ENCODE measurements at places on chromosomes 5 and 9.

DNA sequence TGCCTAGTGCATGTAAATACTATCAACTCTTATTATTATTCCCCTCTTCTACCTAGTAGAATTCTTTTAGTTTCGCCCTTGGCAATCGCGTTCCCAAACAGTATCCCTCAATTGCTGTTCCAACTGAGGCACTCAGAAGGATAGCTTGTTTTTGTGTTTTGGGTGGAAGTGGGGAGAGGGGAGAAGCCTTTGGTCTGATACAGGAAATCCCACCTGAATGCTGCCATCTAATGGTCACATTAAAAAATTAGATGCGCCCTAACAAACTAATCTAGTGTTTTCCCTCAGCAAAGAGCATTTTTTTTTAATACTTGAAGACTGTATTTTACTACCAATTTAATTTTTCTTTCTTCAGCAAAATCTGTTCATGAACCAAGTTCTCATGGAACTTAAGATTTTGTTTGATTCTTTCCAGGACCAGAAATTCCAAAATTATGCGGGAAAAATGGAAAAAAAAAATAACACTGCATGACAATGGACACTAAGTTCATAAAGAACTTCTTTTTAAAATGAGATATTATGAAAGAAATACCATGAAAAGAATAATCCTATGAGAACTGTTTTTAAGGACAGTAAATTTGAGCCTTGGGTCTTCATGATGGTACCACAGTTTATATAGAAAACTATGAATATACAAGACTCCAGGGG, 22.2 kb upstream of the GLDC start:
- DNase-seq, result peak; percentile 42

DNA sequence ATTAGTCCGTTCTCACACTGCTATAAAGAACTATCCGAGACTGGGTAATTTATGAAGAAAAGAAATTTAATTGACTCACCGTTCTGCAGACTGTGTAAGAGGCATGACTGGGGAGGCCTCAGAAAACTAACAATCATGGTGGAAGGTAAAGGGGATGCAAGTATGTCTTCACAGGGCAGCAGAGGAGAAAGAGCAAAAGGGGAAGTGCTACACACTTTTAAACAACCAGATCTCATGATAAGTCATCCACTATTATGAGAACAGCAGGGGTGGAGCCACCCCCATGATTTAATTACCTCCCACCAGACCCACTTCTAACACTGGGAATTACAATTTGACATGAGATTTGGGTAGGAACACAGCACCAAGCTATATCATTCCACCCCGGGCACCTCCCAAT, 26.6 kb downstream of the FST start:
- DNase-seq, result no peak

- DNase-seq, result peak; percentile 59
These were observed at the start of gene PBX3 for GRCh38 chr9:125747053-125747764. Gene PBX3, plus strand, starts transcription at chr9:125747373.

DNA sequence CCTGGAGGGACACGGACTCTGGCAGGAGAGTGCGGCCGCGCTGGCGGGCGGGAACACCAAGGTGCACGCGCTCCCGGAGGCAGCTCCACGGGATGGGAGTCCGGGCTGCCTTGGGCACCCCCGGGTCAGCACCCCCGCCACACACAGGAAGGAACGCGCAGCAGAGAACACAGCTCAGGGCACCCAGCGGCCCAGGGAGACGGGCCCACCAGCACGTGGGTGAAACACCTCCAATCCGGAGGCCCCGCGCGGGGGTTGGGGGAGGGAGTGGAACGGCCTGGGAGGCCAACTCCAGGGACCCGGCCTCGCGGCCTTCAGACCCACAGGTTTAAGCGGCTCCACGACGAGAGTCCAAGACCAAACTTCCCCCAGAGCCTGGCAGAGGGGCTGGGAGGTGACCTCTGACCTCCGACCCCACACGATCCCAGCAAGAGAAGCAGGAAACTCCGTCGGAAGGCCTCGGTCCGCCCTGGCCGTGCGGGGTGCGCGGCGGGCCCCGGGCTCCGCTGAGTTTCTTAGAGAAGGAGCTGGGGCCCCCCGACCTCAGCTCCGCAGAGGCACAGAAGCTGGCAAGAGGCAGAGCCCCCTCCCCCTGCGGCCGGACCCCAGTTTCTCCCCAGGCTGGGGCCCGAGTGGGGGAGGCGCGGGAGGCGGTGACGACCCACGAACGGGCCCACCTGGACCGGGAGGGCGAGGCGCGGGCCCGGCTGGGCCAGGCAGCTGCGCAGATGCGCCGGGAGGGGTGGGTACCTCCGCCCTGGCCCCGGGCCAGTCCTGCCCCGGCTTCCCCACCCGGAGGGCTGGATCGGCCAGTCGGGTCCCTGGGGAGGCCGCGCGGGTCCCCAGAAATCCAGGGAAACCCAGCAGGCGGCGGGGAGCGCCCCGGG, 851 bp downstream of the NACC2 start:
- peak; percentile 70 for DNase-seq

DNA sequence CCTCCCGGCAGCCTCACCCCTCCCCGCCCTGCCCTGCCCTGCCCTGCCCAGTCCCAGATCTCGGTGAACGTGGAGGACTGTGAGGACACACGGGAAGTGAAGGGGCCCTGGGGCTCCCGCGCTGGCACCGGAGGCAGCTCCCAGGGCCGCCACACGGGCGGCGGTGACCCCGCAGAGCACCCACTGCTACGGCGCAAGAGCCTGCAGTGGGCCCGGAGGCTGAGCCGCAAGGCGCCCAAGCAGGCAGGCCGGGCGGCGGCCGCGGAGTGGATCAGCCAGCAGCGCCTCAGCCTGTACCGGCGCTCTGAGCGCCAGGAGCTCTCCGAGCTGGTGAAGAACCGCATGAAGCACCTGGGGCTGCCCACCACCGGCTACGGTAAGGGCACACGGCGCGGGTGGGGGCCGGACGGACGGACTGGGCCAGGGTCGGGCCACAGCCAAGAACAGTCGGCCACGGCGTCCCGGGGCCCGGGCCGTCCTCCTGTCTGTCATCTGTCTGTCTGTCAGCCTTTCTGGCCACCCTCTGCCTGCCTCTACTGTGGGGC, 84.2 kb downstream of the KCNT1 start:
- DNase-seq, result no peak

- no peak for DNase-seq
These were observed 71.2 kb upstream of the COX7C start for GRCh38 chr5:86546582-86546981.

GRCh38 chr5:104538734-104539133, 976.1 kb upstream of the NUDT12 start:
- DNase-seq, result no peak

DNA sequence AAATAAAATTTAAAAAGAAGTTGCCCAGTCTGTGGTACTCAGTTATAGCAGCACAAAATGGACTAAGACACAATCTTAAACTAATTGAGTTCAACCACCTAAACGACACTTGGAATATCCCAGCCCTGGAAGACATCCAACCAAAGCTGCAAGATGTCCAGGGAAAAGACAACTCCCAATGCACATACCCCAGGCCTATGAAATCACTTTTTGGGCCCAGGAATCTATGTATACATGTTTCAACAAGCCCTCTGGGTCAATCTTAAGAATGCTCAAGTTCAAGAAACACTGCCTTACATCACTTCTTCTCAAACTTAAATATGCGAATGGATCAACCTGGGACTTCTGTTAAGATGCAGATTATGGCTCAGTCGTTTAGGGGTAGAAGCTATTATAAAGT, 148.6 kb downstream of the ELAVL2 start:
- no peak for DNase-seq

DNA sequence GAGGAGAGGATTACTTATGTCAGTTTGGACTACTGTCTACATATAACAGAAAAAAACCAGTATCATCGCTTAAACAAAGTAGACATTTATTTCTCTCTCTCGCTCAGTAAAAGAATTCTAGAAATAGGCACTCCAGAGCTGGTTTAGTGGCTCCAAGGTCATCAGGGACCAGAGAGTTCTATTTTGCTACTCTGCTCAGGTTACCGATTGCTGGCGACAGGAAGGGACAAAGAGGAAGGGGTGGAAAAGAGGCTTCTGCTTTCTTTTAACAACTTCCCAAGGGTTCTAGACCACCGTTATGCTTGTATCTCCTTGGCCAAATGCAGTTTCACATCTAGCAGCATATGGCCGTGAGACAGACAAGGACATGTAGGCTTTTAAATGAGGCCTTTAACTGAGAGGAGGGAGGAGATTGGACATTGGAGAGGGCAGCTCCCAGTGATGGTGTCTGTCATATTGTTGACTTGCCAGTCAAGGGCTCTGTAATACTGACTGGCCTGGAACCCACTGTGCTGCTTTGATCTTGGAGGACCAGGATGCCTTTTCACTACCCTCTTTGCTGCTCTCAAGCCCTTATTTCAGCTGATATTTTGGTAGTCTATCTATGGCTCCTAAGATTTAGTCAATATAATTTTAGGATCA, 15.6 kb upstream of the DCP2 start:
- DNase-seq, result no peak

DNA sequence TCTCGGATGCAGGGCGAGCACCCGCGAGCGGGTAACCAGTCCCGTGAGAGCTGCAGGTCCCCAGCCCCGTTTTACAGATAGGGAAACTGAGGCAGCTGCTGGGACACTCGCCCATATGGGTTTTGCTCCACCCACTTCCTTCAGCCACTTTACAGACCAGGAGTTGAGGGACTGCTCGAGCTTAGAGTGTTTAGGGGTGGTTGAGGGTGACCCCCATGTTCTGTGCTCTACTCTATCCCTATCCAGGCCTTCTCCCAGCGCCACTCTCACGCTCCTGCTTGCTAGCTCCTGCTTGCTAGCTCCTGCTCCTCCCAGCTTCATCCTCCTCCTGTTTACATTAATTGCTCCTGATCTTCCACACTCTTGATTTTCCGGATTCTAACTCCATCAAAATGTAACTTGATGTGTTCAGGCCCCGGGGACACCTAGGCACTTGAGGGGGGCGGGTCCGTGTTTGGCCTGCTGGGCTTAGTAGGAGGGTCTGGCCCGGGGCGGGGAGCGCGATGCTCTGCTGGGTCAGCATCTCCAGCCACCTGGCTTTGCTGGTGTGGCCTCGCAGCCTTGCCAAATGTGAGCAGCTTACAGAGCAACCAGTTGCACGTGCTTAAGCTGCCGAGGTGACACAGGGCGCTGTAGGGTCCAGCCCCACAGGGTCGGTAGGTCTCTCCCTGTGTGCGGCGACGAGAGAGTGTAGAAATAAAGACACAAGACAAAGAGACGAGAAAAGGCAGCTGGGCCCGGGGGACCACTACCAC, 1.5 kb upstream of the PTGES2 start:
- no peak for DNase-seq

- peak; percentile 86 for DNase-seq
These were observed at the start of gene FANCC for GRCh38 chr9:95317119-95317892. Gene FANCC, minus strand, starts transcription at chr9:95317709. Its CDS starts 68,418 bp downstream, at chr9:95249291.

- no peak for DNase-seq
These were observed 57.5 kb upstream of the IQGAP2 start for GRCh38 chr5:76345582-76345981.

GRCh38 chr5:169993485-169993790, 13.1 kb upstream of the INSYN2B start:
- no peak for DNase-seq

- no peak for DNase-seq
These were observed 65.0 kb downstream of the IRX2 start for GRCh38 chr5:2686321-2687124.

- no peak for DNase-seq
These were observed 109.8 kb upstream of the MSX2 start for GRCh38 chr5:174614500-174615135.

DNA sequence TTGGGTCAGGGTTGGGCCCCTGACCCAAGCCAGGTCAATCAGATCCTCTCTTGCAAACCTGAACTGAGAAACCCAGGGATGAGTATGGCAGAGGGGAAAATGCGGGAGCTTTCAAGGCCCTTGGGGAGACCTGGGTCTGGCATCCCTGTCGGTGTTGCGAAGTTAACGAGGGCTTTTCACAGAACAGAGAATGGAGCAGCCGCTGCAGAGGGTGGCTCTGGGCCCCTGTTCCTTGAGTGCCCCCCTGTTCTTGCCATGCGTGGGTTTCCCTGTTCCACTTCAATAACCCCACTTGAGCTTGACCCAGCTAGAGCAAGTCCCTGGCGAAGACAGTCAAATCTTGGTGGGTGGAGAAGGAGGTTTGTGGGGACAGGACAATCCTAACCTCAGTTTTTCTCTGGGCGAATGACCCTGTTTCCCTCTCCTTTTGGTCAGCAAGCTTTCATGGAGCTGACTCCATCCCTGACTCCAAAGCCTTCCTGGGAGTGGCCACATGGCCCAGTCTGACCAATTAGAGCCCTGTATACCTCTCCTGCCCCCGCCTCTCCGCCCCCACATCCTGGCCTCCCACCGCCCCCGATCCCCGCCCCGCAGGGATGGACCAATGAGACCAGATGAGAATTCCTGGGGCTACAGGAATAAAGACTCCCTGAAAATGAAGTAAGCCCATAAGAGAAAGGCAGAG, 2.9 kb upstream of the VDAC1 start:
- peak; percentile 29 for DNase-seq

DNA sequence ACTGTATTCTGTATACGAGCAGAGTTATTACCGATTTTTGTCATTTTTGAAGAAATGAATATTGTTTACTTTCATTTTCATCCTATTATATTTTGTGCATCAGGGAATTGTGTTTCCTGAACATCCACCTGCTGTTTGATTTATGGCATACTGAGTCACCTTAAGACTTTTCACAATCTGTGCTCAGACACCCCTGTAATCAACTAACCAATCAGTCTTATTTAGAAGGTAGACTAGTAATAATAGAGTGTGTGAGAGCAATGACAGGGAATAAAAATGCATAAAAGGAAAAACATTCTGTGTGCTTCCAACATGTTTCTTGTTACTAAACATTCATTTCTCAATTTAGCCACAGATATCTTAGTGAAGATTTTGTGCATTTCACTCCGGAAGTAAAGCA, 1413.6 kb upstream of the ACO1 start:
- no peak for DNase-seq

DNA sequence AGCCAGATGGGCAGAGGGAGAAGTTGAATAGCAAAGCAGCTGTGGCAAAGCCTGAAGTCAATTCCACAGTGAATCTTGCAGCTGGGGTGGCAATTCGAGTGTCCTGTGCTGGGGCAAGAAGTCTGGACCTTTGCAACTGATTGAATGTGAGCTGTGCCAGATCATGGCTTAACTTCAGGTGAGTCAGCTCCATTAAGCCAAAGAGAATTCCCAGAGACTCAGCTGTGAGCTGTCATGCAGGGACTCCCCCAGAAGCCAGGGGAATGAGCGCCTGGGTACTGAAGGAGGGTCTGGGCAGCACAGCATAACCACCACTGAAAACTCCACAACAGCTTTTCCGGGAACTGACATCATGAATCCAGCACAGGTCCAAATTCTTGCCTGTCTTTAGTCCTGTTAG, 153.5 kb upstream of the TRPC7 start:
- DNase-seq, result no peak

- DNase-seq, result no peak
These were observed 508.5 kb downstream of the BNC2 start for GRCh38 chr9:16361939-16362338.

DNA sequence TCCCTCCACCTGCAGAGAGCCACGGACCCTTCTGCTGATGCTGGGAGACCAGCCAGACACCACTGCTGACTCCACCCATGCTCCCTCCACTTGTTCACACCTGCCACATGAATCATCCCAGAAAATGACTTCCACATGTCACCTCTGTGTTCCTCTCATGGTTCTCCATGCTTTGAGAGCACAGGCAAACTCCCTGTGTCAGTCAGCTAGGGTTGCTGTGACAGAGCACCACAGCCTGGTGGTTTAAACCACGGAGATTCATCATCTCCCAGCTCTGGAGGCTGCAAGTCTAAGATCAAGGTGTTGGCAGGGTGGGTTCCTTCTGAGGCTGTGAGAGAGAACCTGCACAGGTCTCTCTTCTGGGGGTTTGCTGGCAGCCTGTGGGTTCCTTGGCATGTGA, 381.4 kb downstream of the GADD45G start:
- no peak for DNase-seq

- DNase-seq, result no peak
These were observed 125.9 kb downstream of the NUDT12 start for GRCh38 chr5:103436656-103437055.

GRCh38 chr9:94110821-94111252, 26.6 kb downstream of the PTPDC1 start:
- peak; percentile 58 for DNase-seq

All from EH (cell line).